ENCODE measurements at places on chromosomes 7 and 10.

DNA sequence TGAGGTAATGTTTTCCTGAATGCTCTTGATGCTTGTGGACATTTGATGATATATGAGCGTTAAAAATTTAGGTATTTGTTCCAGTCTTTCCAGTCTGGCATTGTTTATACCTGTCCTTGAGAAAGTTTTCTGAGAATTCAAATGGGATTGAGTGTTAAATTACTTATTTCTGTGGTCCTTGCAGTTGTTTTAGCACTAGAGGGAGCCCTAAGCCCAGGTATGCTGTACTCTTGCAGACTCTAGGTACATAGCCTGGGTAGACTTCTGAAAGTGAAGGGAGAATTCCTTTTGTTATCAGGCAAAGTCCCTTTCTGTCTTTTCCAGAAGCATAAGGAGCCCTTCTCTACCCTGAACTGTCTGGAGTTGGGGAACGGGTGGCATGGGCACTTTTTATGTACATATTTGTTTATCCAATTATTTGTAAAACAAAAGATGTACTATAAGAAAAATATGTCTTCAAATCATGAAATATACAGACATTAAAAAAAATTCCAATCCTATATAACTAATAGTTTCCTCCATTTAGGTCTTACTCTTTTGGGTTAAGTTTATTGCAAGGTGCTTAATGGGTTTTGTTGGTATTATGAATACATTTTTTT lies 262.1 kb downstream of the ATRNL1 start:
- peak; percentile 49 for DNase-seq

GRCh38 chr7:123995617-123996326 lies 37.1 kb downstream of the TMEM229A start:
- DNase-seq = no peak

GRCh38 chr7:112853422-112853821 lies 63.2 kb upstream of the TMEM168 start:
- DNase-seq = no peak

GRCh38 chr10:103618575-103619423 lies 125.3 kb downstream of the NEURL1 start:
- no peak for DNase-seq

- DNase-seq = no peak
Measured at GRCh38 chr10:49446031-49446430, 50.1 kb upstream of the DRGX start.

- no peak for DNase-seq
Measured at GRCh38 chr7:99143521-99143852, 421 bp downstream of the SMURF1 start.

- peak; percentile 96 for DNase-seq
Measured at GRCh38 chr10:24851629-24852028, 100.8 kb downstream of the PRTFDC1 start.

- DNase-seq = no peak
Measured at GRCh38 chr10:51920672-51921071, 221.3 kb upstream of the CSTF2T start.

GRCh38 chr7:140593672-140593982 lies 47.0 kb downstream of the DENND2A start:
- DNase-seq = no peak

DNA sequence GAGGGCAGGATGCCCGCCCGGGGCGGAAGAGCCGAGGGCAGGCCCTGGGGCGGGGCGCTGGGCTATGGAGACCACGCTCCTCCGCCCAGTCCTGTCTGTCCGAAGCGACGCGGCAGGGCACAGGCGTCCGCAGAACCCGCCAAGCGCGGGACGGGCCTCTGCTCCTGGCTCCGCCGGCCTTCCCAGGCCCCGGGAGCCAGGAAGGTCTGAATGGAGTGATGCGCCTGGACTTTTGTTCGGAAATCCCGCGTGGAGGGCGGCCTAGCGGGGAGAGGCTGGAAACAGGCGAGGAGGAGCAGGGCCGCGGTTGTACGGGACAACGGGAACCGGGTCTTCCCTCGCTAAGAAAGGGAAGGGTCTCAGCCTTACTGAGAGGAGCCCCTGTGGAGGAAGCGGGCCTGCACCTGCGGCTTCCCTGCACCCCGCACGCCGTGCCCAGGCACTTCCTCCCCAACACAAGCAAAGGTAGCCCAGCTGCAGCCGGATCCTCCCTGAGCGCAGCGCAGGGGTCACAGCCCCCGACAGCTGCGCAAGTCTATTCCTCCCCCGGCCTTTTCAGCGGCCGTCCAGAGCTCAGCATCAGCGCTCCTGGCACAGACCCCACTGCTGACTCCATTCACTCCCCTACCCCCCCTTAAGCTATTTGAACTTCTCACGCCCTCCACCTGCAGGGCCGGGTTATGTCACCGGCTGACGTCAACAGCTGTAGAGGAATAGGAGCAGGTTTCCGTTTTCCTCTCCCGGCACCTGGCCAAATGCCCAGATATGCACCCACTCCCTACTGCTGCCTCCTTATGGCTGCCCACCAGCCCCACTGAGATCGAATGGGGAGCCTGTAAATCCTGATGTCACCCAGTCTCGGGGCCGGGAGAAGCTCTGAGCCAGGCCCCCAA lies 143.2 kb upstream of the RET start:
- peak; percentile 21 for DNase-seq

DNA sequence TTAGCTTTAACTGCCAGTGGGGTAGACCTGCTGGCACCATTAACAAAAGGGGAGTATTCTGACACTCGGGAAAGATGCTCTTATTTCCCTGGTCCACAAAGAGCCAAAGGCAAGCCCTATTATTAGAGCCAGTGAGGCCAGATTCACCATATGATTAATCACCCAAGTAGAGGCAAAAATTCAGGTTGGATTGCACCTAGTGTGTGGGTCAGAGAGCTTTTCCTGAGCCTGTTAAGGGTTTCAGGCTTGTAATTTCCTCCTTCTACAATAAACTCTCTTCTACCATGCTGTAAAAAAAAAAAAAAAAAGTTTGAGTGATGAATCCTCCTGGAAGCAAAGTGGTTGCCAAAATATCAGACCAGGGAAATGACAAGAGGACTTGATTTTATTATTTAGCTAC lies 163.5 kb downstream of the MBL2 start:
- no peak for DNase-seq

GRCh38 chr10:36271627-36272340 lies 629.7 kb upstream of the FZD8 start:
- no peak for DNase-seq

DNA sequence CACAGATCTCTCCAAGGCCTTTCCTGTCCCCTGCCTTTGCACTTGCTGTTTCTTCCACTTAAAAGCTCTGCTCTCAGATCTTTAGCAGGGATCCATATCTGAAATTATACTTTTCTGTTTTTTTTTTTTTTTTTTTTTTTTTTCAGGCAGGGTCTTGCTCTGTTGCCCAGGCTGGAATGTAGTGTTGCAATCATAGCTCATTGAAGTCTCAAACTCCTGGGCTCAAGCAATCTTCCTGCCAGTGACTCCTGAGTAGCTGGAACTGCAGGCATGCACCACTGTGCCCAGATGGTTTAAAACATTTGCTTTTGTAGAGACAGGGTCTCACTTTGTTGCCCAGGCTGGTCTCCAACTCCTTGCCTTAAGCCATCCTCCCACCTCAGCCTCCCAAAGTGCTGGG lies 5.0 kb upstream of the TSPAN15 start:
- DNase-seq = no peak

GRCh38 chr7:95454438-95455045 lies 19.7 kb upstream of the PON2 start:
- no peak for DNase-seq

DNA sequence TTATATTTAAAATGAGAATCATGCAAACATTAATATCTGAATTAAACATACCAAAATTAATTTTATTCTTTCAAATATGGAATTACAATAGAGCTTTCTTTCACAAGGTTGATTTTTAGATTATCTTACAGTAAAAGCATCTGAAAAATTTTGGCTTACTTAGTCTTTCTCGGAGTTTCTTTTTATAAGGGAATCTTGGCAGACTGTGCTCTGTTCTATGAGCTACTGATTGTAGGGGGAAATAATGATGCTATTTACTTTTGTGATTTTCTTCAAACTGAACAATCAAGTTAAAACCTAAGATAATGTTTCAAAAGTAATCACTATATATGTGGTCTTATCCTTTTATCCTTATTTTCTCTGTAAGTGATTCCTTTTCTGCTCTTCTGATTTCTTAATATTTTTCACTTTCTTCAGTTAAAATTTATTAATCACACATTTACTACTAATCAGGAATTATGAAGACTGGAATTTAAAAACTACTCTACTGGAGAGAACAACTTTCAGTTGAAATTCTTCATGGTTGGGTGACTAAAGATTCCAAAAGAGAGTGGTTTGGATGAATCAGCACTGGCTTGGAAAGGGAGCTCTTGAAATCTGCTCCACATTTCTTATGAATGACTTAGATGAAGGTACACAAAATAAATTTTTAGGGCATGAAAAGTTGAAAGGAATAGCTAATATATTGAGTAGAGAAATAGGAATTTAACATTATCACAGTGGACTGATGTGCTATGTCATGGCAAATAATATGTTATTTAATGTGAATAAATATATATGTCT lies 103.9 kb downstream of the PPP1R9A start:
- DNase-seq = no peak

GRCh38 chr10:78849731-78850130 lies 219.0 kb upstream of the ZMIZ1 start:
- DNase-seq = no peak

DNA sequence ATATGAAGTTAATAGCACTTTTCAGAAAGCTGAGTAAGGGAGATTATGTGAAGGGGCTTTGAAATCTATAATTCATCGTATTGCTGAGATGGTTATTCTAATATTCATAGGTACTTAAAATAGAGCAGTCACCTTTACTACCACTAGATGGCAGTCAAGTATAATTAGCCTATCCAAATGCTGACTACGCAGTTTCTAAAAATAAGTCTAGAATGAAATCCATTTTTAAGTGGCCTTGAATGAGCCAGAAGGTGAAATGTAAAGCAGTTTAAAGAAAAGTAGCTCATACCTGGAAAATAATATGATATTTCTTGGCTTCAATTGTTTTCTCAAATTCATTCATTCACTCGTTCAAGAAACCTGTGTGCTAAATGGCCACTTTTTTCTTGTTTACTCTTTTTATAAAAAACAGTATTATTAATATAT lies 1277.1 kb downstream of the GATA3 start:
- peak; percentile 62 for DNase-seq

DNA sequence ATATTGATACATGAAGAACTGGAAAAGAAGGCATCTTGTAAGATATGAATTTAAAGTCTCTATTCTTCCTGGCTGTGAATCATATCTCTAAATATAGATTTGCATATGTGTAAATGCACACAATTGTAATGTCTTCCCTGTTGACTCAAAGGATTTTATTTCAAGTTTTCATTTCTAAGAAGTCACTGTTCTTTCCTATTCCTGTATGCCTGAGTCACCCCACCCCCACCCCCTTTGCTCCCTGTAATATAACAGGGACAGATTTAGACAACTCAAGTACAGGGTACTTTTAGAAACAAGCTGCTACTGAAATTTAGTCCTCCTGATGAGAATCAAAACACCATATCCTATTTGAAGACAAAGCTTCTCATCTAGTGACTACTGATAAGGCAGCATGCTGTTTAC lies 43.0 kb upstream of the HECTD2 start:
- DNase-seq = no peak

GRCh38 chr7:80357530-80357929 lies 154.3 kb downstream of the GNAT3 start:
- DNase-seq = no peak

DNA sequence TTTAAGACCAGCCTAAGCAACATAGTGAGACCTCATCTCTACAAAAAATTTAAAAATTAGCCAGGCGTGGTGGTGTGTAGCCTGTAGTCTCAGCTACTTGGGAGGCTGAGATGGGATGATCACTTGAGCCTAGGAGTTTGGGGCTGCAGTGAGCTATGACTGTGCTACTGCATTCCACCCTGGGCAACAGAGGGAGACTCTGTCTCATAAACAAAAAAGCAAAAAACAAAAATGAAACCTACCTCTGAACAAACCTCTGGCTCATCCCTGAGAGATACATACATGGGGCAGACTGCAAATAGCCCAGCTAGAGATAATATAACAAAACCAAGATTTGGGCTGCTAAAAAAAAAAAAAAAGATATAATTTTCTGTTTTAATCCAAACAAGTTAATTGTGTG lies 19.5 kb downstream of the C10orf67 start:
- DNase-seq = no peak

DNA sequence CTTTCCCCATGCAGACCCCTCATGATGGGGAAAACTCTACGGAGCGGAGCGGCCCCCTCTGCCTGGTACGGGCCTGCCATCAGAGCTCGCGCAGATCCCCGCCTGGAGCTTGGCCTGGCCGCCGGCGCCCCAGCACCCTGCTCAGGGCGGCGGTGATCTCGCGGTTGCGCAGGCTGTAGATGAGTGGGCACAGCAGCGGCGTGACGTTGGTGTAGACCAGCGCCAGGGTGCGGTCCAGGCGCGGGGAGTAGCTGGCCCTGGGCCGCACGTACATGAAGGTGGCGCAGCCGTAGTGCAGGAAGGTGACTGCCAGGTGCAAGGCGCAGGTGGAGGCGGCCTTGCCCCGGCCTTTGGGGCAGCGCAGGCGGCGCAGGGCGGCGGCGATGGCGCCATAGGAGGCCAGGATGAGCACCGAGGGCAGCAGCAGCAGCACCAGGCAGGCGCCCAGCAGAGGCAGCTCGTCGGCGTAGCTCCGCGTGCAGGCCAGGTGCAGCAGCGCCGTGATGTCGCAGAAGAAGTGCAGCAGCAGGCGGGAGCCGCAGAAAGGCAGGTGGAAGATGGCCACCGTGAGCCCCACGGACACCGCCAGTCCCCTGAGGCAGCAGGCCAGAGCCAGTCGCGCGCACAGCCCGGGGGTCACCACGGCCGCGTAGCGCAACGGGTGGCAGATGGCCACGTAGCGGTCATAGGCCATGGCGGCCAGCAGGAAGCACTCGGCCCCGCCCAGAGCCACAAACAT lies 33.4 kb downstream of the TAS2R41 start:
- no peak for DNase-seq

- peak; percentile 43 for DNase-seq
Measured at GRCh38 chr10:48885376-48885775, 54.3 kb downstream of the LRRC18 start.

GRCh38 chr10:2392145-2392812 lies 655.0 kb upstream of the ADARB2 start:
- no peak for DNase-seq

DNA sequence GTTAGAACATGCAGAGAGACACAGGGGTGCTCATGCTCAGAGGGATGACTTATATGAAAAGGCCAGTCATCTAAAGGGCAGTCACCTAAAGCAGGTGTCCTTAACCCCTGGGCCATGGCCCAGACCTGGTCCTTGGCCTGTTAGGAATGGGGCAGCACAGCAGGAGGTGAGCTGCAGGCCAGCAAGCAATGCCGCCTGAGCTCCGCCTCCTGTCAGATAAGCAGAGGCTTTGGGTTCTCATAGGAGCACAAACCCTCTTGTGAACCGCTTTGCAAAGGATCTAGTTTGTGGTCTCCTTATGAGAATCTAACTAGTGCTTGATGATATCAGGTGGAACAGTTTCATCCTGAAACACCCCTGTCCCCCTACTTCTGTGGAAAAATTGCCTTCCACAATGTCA lies 14.5 kb downstream of the ANKRD7 start:
- DNase-seq = no peak

- DNase-seq = peak; percentile 59
Measured at GRCh38 chr7:96219378-96220130, 102.3 kb downstream of the SLC25A13 start.

GRCh38 chr10:65555192-65555591 lies 1370.6 kb upstream of the LRRTM3 start:
- DNase-seq = no peak

- no peak for DNase-seq
Measured at GRCh38 chr10:111082102-111082975, 5.5 kb downstream of the ADRA2A start.

Measured in endothelial cell of umbilical vein (primary cell).